ENCODE measurements at places on chromosomes 6 and 20.

DNA sequence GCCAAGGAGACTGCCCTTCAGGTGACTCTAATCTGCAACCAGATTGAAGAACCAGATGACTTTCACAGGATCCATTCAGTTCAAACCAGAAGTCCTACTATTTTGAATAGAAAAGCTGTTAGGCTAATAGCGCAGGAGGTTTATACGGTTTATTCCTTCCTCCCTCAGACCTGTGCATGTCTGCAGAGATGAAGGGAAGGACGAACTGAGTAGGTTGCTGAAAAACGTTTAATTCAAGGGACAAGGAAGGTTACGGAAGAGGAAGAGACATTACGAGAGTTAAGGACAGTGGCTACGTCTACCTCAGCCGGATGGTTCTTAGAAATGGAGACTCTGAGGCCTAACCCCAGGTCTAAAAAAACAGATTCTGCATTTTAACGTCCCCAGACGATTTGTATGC lies 978 bp downstream of the AURKA start:
- no peak for DNase-seq

- no peak for DNase-seq
Observed at GRCh38 chr6:143248359-143248758, 187.7 kb downstream of the AIG1 start.

- DNase-seq, result no peak
Observed at GRCh38 chr6:42744351-42744893, 1.5 kb downstream of the TBCC start.

GRCh38 chr6:137851669-137852068 lies 15.4 kb upstream of the TNFAIP3 start:
- no peak for DNase-seq

- no peak for DNase-seq
Observed at GRCh38 chr20:20737158-20737557, 24.7 kb upstream of the RALGAPA2 start.

All from stimulated activated CD8-positive, alpha-beta memory T cell treated with anti-CD3 and anti-CD28 coated beads, Interleukin-7, amount 100 ng/mL, for 1 hour (primary cell).